SK-N-SH (cell line): ENCODE measurements at places on chromosomes 1 and 21. TPM values are rescaled to one million over a fixed set of nuclear protein-coding genes. Genes with fewer than 3 reads are reported as not detected.

- no peak for DNase-seq
These were observed 552.4 kb upstream of the PBX1 start for GRCh38 chr1:164006621-164007020.

DNA sequence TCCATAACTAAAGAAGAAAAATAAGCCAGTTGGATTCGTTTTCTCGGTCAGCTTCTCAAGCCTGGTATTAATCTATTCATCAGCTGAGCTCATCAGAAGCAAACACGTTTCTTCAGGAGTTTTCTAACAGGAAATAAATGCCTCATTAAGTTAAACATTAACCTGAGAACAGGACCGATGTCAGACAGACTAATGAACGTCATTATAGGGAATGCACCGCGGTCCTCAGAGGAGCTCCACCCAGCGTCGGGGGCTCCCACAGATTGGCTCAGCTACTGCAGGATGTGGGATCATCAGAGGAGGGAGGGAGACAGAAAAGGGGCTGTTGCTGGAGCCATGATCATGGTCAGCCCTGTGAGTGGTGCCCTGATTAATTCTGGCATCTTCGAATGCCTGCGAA is 615.4 kb downstream of the PTPRU start:
- no peak for DNase-seq

- no peak for DNase-seq
These were observed 24.6 kb upstream of the RUNX3 start for GRCh38 chr1:24954631-24955030.

DNA sequence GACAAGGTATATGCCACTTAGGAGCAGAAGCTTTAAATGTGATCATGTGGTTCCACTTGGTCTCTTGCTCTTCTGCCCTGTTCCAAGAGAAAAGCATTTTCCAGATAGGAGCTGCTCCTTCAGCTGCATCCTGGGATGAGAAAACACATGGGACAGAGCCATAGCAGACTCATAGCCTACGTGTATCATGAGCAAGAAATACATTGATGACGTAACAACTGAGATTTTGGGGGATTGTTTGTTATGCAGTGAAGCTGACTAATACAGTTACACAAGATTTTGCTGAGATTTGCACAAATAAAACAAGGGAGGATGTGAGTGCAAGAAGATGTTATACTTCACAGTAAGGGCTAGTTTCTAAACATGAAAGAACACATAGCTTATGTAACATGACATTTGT is 36.0 kb upstream of the IRF2BP2 start:
- no peak for DNase-seq

The HSD11B1 gene
- 0.23 and 0.37 TPM in 2 replicates for polyA plus RNA-seq

The RPS27 gene
- polyA plus RNA-seq, result 7,060 and 7,825 TPM in 2 replicates

The CSMD2 gene
- polyA plus RNA-seq, result 0.02 TPM in 1 of 2 replicates, not detected in the other

- peak; percentile 42 for DNase-seq
These were observed 9.2 kb downstream of the FCRL3 start for GRCh38 chr1:157691285-157691920.
